ENCODE measurements at places on chromosomes 1 and 21. TPM values are rescaled to one million over a fixed set of nuclear protein-coding genes. Genes with fewer than 3 reads are reported as not detected.

The CRYBG2 gene
- not detected for total RNA-seq

The GNL2 gene
- 142 TPM for total RNA-seq

- DNase-seq = no peak
These were observed 55.8 kb downstream of the ELK4 start for GRCh38 chr1:205576011-205576410.

GRCh38 chr1:168907053-168907452 is 178.0 kb upstream of the DPT start:
- DNase-seq = no peak

DNA sequence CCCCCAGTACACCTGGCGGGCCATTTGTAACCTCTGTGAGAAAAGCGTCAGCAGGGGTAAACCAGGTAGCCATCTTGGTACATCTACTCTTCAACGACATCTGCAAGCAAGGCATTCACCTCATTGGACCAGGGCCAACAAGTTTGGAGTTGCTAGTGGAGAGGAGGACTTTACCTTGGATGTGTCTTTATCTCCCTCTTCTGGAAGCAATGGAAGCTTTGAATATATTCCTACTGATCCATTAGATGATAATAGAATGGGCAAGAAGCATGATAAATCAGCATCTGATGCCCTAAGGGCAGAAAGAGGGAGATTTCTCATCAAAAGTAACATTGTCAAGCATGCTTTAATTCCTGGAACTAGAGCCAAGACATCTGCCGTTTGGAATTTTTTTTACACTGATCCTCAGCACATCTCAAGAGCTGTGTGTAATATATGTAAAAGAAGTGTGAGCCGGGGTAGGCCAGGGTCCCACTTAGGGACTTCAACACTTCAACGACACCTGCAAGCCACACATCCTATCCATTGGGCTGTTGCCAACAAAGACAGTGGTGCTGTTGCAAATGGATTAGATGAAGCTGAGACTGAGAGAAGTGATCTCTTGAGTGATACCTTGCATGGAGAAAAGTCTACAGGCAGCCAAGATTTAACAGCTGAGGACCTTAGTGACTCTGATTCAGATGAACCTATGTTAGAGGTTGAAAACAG is 2.7 kb downstream of the ZBED6 start:
- no peak for DNase-seq
